Activated CD8-positive, alpha-beta T cell treated with anti-CD3 and anti-CD28 coated beads, Interleukin-2, amount 10 ng/mL, durations not matched to agents 7 days and 5 days (primary cell): ENCODE measurements at places on chromosomes 16 and 17.

DNA sequence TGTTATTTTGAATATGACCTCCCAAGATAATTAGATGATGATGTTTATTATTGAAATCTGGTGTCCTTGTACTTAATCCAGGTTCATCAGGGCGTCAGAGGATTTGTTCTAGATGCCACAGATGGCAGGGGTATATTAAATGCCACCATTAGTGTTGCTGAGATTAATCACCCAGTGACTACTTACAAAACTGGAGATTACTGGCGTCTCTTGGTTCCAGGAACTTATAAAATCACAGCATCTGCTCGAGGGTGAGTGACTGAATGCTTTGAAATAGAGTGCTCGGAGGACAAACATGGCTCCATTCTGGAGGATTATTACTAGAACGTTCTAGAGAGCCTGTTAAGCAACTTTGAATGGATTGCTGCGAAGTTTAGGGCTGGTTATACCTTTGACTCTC lies 33.5 kb upstream of the GOSR1 start:
- DNase-seq = no peak

DNA sequence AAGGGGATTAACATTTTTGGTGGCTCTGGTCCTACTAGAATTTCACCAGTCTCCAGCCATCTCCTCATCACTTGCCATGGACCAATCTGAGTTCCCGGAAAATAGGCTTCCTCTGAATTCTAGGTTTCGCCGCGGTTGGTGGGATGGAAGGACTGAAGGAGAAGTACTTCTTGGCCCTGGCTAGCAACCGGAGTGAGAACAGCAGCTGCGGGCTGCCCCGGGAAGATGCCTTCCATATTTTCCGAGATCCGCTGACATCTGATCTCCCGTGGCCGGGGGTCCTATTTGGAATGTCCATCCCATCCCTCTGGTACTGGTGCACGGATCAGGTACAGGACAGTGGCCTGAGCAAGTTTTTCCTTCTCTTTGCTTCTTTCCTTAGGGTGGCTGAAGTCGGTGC lies 45.0 kb downstream of the SLC5A11 start:
- DNase-seq = no peak

GRCh38 chr17:31807846-31808245 lies 51.2 kb downstream of the COPRS start:
- no peak for DNase-seq

- peak; percentile 44 for DNase-seq
Observed at GRCh38 chr17:72030067-72030899, 90.5 kb upstream of the SOX9 start.

DNA sequence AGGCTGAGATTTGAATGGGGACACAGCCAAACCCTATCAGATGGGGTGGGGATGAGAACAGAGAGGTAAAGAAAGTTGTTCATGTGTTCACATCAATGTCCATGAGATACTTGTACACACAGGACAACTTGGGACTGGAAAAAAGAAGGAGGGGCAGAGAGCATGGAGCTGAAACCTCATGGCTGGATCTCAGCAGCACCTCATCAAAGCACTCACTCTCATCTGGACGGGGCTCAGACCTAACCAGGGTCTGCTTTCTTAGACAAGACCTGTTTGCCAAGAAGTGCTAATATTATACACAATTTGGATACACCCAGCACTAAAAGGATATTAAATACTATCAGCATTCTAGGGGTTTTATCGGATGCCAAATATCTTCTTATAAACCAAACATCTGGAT lies 399.8 kb downstream of the SLC39A11 start:
- DNase-seq = no peak

DNA sequence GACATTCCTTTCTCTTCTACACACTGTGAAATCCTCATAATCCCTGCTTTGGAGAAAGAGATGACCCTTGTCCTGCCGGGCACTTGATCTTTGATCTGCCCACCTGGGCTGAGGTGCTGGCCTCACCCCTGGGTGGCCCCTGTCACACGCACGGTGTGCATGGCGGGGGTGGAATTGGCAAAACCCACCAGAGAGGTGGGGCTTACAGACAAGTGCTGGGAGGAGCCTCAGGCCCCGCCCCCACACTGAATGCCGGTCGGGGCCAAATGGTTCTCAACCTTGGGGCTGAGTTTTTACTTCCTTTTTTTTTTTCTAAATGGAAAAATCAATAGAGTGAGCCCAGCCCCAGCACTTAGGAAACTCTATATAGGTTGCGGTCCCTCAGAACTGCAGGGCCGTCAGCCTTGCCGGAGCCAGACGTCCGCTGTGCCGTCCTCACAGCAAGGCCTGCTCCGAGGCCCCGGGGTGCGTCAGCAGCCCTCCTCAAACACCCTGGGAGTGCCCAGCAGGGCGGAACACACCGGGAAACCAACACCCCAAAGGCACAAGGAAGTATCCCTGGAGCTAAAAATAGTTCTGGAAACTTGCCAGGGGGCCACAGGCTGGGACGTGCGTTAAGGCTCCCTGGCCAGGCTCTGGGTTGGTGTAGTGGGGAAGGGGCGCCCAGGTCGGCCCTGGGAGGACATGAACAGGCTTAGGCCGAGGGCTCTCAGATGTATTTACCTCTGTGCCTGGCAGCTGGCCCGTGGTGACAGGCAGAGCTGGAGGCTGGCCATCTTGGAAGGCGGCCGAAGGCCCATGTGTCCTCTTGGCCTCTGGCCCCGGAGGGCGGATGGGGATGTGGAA lies 11.0 kb downstream of the GPRC5C start:
- no peak for DNase-seq

DNA sequence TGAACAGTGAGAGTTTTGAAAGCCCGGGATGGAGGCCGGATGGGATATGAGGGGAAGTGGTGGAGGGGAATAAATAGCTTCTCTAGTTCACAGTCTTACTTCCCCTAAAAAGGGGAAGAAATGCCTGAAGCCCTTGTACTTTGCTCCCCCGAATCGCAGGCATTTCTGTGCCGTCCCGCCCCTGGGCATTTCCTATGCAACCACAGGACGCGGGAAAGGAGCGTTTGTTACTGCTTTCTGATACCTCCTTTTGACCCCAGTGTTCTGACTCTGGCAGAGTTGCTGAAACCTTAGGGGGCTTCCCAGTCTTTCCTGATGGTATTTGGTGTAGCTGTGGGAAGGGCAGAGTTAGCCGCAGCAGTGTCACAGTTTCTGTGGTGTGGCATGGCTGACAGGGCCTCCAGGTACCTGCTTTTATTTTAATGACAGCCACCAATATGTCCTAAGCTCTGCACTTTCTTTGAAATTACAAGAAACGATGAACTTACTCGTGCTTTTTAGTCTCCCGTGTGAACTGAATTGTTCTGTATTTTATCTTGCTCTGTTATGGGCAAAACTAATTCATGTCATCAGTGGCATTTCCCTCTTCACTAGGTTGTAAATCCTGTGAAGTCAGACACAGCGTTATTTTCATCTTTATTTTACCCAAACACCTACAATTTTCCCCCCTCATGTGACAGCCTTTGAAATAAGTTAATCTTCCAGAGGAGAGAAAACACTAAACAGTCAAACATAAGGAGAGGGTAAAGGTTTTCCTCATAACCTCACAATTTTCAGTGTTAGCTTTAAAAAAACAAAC lies 27.1 kb downstream of the USP10 start:
- DNase-seq = peak; percentile 24

GRCh38 chr16:58198803-58199411 lies 1.0 kb upstream of the CSNK2A2 start:
- DNase-seq = no peak
